ENCODE measurements at places on chromosomes 1 and 21.

- DNase-seq, result no peak
Measured at GRCh38 chr21:9763807-9764206, 757.6 kb upstream of the TPTE start.

DNA sequence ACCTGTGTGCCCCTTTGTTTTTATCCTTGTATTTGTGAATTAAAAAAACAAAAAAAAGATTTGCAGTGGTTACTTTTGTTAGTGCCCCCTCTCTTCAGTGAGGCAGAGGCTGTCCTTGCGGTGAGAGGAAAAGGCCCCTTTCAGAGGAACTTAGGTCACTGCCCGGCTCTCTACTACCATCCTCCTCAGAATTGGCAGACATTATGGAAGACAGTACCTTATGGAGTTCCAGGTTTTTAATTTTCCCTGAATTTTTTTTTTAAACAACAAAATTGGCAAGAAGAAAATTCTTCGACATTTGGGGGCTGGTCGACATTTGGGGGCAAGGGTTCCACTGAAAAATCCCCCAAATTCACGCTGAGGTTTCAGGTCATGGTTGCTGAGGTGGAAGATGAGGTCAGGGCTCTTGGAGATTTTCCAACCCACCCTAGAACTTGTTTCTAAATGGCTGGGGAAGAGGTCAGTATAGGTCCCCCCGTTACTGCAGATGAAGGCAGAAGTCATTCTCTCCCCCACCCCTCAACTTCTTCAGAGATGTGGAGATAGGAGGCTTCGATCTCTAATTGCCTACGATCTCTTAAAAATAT is 5.3 kb downstream of the RXFP4 start:
- no peak for DNase-seq

DNA sequence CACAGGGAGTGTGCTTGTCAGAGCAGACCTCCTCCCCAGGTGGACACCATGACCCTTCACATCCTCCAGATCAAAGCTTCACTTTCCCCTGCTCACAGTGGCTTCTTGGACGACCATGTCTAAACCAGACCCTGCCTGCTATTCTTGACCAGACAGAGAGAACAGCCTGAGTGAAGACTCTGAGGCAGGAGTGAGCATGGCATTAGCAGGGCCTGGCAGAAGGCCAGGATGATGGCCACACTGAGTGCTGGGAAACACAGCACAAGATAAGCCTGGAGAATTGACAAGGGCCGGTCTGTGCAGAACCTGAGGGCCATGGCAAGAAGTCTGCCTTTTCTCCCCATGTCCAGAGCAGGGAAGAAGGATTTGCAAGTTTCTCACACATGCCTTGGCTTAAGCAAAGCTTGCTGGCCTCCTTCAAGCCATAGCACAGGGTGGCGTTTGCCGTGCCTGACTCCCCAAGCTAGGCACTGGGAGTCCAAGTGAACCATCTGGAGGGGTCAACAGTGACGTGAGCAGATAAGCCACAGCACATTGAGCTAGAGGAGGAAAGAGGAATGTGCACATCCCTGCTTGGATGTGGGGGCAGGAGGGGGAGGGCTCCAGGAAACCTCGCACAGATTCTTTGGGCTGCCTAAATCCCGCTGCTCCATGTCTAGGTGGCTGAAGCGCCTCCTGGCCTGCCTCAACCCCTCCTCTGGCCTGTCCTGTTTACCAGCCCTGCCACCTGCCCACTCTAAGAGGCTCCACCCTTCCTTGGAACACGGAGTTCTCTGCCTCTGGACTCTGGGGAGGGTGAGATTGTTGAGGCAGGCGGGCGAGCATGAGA is 87.1 kb downstream of the CD58 start:
- DNase-seq, result no peak

DNA sequence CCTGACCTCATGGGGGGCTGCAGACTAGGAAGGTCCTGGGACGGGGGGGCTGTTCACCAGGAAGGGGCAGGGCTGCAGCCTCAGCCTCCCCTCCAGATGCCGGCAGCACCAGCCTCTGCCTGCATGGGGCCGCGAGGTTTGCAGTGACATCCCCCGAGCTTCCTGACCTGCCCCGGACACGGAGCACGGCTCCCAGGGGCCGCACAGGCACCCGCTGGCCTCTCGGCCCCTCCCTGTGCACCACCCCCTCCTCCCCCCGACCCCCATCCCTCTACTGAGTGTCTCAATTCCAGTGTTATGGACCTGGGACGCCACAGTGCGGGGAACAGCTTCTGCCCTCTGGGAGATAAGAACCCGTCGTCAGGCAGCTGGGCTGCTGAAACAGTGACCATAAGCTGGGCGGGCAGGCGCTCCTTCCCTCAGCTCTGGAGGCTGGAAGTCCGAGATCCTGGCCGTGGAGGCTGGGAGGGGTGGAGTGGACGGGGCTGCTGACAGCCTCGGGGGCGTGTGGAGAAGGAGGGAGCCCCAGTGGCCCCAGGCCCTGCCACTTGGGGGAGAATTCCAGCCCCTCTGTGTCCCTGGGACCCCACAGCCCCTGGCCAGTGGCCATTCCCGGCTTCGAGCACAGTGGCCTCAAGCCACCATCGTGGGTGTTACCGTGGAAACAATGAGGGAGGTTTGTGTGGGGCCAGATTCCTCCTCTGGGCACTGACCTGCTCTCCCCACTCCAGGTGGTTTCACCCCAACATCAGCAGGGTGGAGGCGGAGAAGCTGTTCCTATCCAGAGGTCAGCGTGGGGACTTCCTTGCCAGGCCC is 11.6 kb downstream of the RNF223 start:
- DNase-seq, result no peak

DNA sequence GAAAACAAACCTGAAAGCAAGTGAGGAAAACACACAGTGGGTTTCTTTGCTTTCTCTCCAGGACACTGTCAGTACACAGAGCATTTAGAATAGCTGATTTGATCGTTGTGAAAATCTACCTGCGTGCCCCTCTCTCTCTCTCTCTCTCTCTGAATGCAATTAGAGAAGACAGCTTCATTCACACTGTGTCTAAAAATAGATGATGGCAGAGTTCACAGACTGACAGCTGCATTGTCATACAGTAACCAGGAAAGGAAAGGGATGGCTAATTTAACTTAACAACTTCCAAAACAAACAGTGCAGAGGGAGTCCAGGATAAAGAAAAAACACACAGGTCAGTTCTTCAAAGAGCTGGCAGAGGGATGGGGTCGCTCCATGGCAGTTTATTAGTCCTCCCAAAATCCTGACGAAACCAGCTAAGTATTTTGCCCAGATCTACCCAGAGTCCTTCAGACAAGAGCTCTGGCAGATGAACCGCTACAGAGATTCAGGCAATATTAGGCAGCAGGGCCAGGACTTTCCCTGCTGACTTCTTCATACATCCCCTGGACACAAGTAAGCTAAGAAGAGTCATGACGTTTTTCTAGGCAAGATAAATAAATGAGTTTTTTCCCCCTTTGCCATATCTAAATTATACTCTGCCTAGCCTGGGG is 58.9 kb downstream of the WLS start:
- no peak for DNase-seq

GRCh38 chr21:29860346-29860745 is 79.5 kb downstream of the GRIK1 start:
- no peak for DNase-seq

GRCh38 chr1:1151306-1151705 is 22.4 kb upstream of the TTLL10 start:
- DNase-seq, result no peak

DNA sequence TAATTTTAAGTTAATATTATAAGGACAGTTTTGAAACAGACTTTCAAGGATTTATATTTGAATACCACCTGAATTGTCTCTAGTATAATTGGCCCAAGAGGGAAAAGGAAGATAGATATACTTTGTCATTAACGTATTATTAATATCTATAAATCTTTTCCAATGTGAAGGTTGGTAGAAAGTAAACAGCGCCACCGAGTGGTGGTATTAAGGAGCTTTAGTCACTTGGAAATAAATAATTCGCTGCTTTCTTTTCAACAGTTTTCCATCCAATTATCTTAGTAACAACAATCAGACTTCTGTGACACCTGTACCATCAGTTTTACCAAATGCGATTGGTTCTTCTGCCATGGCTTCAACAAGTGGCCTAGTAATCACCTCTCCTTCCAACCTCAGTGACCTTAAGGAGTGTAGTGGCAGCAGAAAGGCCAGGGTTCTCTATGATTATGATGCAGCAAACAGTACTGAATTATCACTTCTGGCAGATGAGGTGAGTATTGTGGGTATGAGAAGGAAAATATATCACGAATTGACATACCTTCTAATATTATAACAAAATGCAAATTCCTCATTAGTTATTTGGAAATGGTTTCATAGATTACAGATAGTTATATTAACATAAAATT is 37.7 kb downstream of the SH3GLB1 start:
- peak; percentile 41 for DNase-seq

GRCh38 chr1:55474168-55474786 is 259.1 kb upstream of the USP24 start:
- peak; percentile 37 for DNase-seq

DNA sequence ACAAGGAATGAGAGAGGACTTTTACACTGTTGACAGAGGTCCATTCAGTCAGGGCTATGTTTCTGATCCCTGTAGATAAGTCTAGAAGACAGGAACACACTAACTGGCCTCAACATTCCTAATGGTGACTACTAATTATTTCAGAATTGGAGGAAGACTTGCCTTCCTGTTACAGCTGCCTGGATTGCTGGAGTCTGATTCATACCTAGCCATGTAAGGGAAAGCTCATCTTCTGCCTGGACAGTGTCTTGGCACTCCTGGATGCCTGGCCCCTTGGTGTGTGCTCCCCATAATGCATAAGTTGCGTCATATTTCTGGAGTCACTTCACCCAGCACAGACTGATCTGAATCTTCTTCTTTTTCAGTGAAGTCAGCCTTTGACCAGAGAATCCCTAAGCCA is 326.0 kb upstream of the RUNX1 start:
- DNase-seq, result no peak

GRCh38 chr1:107140703-107141490 is at the start of gene NTNG1:
Gene NTNG1, plus strand, starts transcription at chr1:107141039.
- DNase-seq, result peak; percentile 5

DNA sequence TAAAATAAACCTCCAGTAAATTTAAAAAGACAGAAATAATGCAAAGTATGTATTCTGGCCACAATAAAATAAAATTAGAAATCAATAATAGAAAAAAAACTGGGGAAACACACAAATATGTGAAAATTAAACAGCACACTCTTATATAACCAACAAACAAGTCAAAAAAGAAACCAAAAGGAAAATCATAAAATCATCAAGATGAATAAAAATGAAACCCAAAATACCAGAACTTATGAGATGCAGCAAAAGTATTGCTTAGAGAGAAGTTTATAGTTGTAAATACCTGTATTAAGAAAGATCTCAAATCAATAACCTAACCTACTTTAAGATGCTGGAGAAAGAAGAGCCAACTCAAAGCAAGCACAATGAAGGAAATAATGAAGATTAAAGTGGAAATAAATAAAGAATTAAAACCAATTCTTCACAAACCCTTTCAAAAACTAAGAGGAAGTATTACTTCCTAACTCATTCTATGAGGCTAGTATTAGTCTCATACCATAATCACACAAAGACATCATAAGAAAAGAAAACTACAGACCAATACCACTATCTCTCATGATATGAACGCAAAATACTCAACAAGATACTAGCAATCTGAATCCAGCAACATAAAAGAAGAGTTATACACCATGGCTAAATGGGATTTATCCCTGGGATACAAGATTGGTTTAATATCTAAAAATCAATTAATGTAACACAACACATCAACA is 6.4 kb upstream of the KRTAP10-3 start:
- peak; percentile 44 for DNase-seq

DNA sequence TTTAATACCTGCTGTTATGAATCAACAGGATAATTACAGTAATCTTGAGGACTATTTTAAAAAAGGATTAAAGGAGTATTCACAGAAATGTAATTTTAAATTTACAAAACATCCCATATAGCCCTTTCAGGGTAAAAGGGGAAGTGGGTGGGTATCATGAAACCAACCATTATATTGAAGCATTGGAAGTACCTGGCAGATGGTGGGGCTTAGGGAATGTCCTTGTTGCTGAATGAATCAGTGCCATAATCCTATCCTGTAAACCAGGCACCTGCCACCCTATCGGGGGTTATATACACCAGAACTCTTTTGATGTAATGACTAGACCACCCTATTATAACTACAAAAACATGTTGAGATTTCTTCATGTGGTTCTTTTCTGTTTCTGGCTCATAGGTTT is 30.4 kb downstream of the CDC14A start:
- DNase-seq, result no peak

- no peak for DNase-seq
Measured at GRCh38 chr1:101356604-101357443, 120.0 kb downstream of the S1PR1 start.

GRCh38 chr1:206049293-206049692 is 3.7 kb upstream of the RHEX start:
- DNase-seq, result peak; percentile 50

DNA sequence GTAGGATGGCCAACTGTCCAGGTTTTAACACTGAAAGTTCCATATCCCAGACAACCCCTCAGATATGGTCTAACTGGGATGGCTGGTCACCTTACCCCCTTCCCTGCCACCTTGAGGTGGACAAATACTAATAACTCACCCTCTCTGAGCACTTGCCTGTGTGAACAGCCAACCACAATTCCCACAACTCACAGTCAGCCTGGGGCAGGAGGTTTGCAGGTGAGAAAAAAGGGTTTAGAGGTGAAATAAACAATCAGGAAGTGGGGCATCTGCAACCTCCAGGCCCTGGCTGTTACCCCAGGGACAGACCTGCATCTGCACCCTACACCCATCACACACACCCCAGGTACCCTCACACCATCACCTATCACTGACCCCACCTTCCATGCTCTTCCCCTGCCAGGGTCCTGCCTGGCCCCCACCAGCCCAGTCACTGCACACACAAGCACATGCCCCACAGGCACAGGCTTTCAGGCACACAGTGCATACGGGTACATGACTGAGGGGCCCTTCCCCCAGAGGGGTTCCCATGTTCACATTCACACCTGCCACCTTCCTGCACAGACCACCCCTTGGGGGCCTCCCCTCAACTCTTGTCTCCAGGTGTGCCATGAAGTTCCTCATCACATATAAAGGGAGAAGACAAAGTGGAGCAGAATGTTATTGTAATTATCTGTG is 679.5 kb downstream of the MATN1 start:
- DNase-seq, result no peak

- no peak for DNase-seq
Measured at GRCh38 chr1:7535016-7535415, 236.1 kb upstream of the VAMP3 start.

DNA sequence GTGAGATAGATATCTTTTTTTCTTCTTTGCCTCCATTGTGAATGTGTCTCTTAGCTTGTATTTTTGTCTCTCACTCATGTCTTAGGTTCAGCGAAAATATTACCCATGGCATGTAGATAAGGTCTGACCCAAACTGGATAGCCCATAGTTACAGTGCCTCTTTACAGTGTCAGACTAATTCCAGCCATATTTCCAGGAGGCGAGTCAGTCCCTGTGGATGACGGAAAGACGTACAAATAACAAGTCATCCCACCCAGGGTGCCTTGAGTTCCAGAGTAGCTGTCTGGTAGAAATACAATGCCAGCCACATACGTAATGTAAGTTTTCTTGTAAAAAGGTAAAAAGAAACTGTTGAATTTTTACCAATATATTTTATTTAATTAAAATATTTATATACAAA is 157.3 kb downstream of the ZNF281 start:
- no peak for DNase-seq

- DNase-seq, result peak; percentile 11
Measured at GRCh38 chr21:30227633-30228404, 11.9 kb upstream of the CLDN8 start.

- DNase-seq, result no peak
Measured at GRCh38 chr1:155272466-155273342, 600 bp downstream of the CLK2 start.

- DNase-seq, result no peak
Measured at GRCh38 chr1:2459757-2460156, 16.3 kb upstream of the PLCH2 start.

Measured in suppressor macrophage treated with lipopolysaccharide for 4 hours (primary cell).